ENCODE measurements at places on chromosomes 2 and 18.

- no peak for DNase-seq
Observed at GRCh38 chr2:187408926-187409325, 39.1 kb downstream of the CALCRL start.

DNA sequence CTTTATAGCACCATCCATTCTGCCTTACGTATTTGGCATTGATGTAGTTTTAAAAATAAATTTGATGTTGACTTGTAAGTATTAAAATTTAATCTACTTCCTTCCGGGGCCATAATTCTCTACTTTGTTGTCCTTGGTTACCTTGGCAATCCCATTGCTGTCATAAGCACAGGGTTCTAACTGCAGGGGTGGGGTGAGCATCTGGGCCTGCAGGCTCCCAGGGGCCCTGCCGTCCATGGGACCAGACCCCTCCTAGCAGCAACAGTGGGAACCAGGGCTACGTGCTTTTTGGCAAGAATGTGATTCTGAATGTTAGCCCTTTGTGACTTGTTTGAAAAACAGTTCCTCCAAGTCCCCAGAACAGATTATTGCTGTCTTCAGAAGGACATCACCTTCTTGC lies 4.9 kb downstream of the ASAP2 start:
- no peak for DNase-seq

GRCh38 chr2:2123238-2123637 lies 207.8 kb downstream of the MYT1L start:
- DNase-seq, result no peak

GRCh38 chr2:178195390-178196166 lies 1.3 kb downstream of the OSBPL6 start:
- no peak for DNase-seq

- no peak for DNase-seq
Observed at GRCh38 chr18:37617623-37618022, 52.0 kb upstream of the CELF4 start.

GRCh38 chr18:62682371-62682770 lies 33.0 kb upstream of the PHLPP1 start:
- DNase-seq, result no peak

- DNase-seq, result no peak
Observed at GRCh38 chr2:101725515-101726192, 28.1 kb downstream of the MAP4K4 start.

DNA sequence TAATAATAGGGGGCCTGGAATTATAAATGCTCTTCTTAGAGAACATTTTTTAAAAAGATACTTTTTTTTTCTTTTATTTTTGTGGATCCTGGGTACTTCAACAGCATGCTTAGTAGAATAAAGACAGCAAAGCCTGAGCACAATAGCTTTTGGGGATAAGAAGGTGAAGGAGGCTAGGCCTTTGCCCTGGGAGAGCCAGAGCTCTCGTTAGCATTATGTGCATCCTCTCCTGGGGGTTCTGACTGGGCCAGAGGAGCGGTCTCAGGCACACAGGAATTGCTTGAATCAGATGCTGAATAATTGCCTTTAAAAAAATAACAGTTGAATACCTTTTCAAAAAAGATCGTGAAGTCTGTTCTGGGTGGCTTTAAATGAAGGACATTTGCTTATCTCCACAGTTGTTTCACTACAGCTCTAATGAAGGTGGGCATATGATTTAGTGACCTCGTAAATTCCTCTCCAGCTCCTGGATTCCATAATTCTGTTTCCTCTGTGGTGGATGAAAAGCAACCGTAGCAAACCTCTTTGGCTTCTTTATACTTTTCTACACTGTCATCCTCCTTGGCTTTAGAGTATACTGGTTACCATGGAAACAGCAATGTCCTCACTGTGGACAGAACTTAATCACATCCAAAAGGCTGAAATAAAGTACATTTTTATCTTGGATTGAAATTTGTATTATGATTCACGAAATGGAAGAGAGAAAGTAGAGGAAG lies 133.8 kb downstream of the MAIP1 start:
- DNase-seq, result no peak

DNA sequence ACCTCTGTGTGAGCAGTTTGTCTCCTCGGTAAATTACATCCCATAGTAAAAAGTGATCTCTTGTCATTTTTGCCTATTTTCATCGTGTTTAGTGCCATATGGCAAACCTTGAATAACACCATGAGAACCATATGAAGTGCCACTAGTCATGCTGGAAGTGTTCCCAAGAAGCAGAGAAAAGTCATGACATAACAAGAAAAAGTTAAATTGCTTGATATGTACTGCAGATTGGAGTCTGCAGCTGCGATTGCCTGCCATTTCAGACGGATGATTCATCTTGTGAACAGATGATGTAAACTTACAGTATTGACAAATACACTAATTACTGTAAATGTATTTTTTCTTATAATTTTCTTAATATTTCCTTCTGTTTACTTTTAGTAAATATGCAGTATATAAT lies 846.7 kb downstream of the BCL11A start:
- DNase-seq, result no peak

- DNase-seq, result no peak
Observed at GRCh38 chr2:191245869-191246531, 796 bp downstream of the MYO1B start.

DNA sequence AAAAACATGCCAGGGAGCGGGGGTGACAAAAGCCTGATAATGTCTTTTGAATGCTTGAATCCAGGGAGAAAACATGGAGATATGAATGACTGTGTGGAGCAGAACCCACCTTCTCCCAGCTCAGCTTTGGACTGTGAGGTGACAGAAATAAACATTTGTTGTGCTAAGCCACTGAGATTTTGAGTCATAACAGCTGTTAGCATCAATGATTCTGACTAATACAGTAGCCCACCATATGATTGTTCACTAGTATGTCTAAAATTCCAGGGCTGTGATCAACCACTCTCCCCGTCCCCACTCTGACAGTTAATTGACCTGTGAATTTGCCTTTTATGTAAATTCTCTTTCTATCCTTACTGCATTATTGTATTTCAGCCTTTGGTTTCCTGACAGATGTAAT lies 69.1 kb downstream of the PDK1 start:
- no peak for DNase-seq

- DNase-seq, result no peak
Observed at GRCh38 chr2:19225931-19226330, 132.5 kb downstream of the OSR1 start.

GRCh38 chr2:9972621-9973479 lies 21.4 kb downstream of the GRHL1 start:
- no peak for DNase-seq

GRCh38 chr2:173037245-173038120 lies 38.2 kb upstream of the MAP3K20 start:
- no peak for DNase-seq

DNA sequence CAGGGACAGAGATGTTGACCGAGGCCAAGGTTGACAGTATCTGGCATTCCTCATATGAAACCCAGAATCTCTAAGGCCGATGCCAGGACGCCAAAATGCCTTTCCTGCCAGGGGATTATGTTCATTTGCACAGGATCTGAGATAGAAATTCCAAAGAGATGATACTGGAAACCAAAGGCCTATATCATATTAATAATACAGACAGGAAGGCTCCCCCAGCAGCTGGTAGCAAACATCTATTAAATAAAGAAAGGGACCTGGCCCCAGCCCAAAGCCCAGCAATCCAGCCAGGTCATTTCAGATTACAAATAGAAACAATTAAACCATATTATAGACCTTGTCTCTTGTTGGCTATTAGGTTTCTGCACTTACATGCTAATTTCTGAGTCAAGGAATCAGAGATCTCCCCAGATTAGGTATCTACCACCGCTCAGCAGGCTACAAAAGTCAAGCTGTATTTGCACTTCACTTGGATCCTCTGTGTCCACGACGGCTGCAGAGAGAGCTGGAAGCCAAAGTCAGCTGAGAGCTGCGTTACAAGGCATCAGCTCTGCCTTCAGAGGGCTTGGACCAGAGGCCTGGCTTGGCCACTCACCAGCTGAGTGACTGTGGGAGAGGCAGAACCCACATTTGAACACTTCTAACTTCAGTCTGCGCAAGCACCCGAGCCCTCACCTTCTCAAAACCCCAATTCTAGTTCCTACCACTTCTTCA lies 269.3 kb upstream of the SIX2 start:
- no peak for DNase-seq

DNA sequence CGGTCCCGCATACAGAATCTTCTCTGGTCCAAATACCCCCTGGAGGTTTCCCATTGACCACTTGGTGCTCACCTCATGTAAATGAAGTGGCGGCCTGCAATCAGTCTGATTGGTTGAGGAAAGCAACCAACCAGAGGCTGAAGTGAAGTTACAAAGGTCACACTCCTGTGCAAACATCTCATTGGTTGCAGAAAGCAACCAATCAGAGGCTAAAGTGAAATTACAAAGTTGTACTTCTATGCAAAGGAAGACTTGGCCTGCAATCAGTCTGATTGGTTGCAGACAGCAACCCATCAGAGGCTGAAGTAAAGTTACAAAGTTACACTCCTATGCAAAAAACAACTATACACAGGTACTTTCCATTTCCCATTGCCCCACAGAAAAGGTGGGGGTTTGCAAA lies 2.5 kb upstream of the SP100 start:
- no peak for DNase-seq

DNA sequence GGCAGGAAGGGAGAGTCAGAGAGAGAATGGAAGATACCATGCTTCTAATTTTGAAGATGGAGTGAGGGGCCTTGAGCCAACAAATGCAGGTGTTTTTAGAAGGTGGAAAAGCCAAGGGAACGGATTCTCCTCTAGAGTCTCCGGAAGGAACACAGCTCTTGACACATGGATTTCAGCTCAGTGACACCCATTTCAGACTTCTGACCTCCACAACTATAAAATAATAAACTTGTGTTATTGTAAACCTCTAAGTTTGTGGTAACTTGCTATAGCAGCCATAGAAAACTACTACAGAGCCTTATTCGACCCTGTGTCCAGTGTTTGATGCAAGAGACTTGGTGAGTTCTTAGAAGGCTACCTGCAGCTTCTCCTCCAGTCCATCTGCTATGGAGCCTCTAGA lies 7.8 kb downstream of the IL1F10 start:
- DNase-seq, result no peak

DNA sequence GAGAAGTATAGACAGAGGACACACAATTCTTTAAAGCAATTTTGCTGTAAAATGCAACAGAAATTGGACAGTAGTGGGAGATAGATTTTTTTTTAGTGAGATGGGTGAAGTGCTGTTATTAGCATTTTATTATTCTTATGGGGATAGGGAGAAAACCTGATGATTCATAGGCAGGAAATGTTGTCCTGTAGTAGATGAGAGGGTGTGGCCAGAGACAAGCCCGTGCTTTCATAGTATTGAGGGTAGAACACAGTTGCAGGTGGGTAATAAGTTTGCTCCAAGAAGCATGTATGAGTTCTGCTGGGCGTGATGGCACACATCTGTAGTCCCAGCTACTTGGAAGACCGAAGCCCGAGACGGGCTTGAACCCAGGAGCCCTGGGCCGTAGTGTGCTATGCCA lies 128.3 kb upstream of the ARHGAP28 start:
- no peak for DNase-seq

DNA sequence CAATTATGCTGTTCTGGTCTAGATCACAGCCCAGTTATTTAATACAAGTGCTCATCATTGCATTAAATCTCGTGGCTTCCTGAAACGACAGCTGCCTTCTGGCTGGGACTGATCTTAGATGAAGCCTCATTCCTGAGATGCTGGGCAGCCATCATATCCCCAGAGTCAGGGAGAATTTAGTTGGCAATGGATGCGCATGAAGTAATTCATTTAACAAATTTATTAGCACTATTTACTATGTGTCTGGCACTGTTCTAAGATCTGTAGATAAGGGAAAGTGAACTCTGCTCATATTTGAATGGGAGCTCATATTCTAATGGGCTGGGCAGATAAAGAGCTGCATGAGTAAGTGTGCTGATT lies 244.7 kb downstream of the KCNS3 start:
- no peak for DNase-seq

DNA sequence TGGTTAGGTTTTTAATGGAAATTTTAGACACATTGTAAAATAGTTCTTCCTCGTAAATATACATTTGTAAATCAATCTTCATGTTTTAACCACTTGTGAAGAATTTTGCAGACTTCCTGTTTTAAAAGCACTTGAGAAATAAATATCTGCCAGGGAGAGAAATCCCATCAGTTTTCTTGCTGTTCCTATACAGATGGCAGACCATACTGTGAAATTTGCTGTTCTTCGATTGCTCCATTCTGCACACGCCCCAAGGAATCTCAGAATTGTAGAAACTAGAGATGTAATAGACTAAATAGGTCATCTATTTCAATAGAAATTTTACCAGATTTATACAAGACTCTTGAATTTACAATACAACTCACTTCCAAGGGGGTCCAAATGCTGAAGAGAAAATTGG lies 75.8 kb upstream of the PIK3C3 start:
- DNase-seq, result no peak

GRCh38 chr2:99445065-99445464 lies 44.8 kb downstream of the REV1 start:
- no peak for DNase-seq

DNA sequence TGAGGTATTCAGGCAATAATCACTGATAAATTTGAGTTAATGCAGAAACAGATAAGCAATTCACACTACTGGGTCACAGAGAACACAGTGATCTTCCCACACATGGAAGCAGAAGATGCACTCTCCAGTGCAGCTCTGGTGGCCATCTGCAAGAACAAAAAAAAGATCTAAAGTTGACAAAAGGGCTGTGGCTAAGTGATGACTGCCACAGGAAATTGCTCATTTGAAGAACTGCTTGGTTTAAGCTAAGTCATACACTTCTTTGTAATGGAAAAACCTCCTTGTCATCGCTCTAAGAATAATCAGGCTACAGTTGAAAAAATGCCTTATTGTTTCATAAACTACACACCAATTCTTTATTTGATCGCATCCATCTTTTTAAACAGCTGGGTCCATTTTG lies 115.1 kb downstream of the DTNB start:
- DNase-seq, result no peak

- DNase-seq, result no peak
Observed at GRCh38 chr2:72562451-72563153, 263.2 kb downstream of the EXOC6B start.

DNA sequence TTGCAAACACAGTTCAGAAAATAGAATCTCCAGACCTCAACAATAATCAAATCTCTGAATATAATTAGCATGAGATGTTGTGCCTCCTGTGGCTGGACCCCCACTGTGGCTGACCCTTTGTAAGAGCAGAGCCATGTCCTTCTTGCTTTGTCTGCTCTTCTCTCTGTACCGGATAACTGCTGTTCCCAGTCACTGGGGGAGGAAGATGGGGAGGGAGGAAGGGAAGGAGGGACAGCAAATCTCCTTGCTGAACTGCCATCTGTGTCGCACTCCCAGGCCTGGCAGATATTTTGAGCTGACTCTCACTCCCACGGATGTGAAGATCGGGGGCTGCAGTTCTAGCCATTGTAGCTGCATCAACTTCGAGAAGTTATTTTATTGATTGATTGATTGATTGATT lies 319.0 kb upstream of the CXCR4 start:
- no peak for DNase-seq

GRCh38 chr2:240133401-240133800 lies 2.7 kb downstream of the COPS9 start:
- no peak for DNase-seq

- no peak for DNase-seq
Observed at GRCh38 chr18:52615321-52615720, 275.3 kb downstream of the DCC start.
